T-helper 1 cell (primary cell): ENCODE measurements at places on chromosomes 3 and 15.
A peak's percentile ranks its signal among the peaks of the same experiment; 100 is the strongest.

DNA sequence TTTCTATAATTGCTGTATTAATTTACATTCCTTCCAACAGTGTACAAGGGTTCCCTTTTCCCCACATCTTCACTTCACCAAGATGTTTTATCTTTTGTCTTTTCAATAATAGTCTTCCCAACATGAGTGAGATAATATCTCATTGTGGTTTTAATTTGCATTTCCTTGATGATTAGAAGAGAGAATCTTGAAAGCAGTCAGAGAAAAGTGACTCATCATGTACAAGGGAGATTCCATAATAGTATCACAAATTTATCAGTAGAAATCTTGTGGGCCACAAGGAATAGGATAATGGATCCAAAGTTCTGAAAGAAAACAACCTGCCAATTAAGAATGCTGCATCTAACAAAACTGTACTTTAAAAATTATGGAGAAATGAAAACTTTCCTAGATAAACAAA is 189.3 kb downstream of the NECTIN3 start:
- DNase-seq = peak; percentile 48

DNA sequence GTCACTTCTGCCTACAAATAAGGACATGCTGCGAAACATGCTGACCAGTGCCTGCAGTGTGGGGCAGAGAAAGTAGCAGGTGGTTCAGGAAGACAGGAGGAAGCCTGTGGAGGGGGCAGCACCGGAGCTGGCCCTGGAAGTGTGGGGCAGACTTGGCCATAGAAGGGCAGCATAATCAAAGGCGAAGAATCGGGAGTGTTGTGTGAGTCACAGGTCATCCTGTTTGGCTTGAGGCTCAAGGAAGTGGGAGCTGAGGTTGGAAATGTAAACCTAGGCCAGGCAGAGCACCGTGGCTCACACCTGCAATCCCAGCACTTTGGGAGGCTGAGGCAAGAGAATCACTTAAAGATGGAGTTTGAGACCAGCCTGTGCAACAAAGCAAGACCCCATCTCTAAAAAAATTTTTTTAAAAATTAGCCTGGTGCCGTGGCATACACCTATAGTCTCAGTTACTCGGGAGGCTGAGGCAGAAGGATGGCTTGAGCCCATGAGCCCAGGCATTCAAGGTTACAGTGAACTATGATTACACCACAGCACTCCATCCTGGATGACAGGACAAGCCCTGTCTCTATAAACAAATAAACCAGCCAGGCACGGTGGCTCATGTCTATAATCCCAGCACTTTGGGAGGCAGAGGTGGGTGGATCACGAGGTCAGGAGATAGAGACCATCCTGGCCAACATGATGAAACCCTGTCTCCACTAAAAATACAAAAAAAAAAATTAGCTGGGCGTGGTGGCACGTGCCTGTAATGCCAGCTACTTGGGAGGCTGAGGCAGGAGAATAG is 54.0 kb downstream of the FAM43A start:
- no peak for DNase-seq

- DNase-seq = no peak
Measured at GRCh38 chr3:157460253-157460652, 23.6 kb downstream of the PTX3 start.

- peak; percentile 2 for DNase-seq
Measured at GRCh38 chr15:64355348-64355943, 527 bp downstream of the CSNK1G1 start.

- DNase-seq = no peak
Measured at GRCh38 chr3:186609247-186609868, 3.5 kb upstream of the AHSG start.

DNA sequence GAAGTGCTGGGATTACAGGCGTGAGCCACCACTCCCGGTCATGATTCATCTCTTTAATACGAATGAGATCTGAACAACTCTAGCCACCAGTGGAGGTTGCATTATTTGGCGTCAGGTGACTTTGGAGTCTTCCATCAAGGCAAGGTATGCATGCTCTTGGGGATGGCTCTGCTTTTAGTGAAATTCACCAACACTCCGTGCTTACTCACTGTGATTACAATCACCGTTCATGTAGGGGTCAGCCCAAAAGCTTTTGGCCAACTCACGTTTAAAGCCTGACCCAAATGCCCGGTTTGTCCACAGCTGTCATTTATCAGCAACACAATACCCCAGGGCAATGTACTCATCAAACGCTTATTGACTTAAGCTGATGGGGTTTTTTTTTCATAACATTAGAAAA is 155.4 kb downstream of the PDZRN3 start:
- DNase-seq = no peak

DNA sequence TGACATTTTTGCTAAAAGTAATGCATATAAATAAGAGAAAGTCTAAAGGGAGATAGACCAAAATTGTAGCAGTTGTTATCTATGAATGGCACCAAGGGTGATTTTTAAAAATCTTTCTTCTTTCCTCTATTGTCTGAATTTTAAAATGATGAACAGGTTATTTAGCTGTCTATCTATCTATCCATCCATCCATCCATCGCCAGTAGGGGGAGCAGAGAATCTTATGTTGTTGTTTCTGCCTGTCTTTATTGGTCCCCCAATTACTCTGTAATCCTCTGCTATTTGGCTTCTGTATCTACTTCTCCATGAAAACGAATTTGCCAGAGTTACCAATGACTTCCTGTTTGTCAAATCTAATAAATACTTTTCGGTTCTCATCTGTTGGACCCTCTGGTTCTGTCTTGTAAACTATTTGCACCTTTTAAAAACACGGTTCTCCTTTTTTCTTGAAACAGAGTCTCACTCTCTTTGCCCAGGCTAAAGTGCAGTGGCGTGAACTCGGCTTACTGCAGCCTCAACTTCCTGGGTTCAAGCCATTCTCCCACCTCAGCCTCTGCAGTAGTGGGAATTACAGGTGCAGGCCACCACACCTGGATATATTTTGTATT is 86.0 kb downstream of the ECT2 start:
- DNase-seq = no peak

DNA sequence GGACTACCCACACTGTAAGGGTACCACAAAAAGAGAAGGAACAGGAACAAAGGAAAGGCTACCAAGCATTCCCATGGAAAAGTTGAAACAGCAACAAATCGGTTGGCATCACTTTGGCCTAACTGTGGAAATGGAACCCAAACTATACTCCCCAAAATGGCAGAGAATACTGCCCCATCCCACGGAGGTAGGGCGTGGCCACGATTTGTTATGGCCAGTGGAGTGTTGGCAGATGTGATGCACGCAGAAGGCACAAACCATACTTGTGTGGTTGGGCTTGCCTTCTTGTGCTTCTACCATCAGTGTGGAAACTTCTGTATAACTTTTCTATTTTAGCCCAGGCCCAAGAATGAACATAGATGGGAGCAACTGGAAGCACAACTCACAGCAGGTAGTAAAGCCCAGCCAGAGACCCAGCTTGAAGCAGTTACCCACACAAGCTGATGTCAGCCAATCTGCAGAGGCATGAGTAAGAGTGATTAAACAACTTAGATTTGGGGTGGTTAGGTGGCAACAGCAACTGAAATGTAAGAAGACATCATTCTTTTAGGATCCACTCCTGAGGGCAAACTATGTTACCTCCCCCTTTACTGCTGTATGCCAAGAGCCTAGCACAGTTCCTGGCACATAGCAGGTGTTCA is 64.1 kb downstream of the BTD start:
- DNase-seq = no peak

- DNase-seq = no peak
Measured at GRCh38 chr3:117602058-117602644, 892.6 kb downstream of the TUSC7 start.

- DNase-seq = no peak
Measured at GRCh38 chr3:138862924-138863775, 28.4 kb upstream of the PIK3CB start.

DNA sequence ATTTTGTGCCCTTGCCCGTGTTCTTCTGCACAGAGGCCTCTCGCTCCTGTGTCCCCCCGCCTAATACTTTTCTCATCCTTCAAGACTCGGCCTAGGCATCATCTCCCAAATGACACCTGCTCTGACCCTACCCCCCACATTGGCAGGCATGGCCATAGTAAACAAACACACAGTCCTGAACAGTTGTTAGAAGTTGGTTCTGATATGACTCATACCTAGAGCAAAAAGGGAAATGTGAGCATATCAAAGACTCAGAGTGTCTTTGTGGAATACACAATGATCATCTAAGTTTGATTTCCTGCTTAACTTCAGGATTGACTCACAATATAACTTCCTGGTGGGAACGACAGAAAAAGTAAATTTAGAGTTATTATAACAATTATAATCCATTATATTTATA is 120.5 kb downstream of the POLR2M start:
- no peak for DNase-seq

- no peak for DNase-seq
Measured at GRCh38 chr15:70508561-70509281, 254.6 kb downstream of the UACA start.
